ENCODE measurements at places on chromosomes 5 and 9.

DNA sequence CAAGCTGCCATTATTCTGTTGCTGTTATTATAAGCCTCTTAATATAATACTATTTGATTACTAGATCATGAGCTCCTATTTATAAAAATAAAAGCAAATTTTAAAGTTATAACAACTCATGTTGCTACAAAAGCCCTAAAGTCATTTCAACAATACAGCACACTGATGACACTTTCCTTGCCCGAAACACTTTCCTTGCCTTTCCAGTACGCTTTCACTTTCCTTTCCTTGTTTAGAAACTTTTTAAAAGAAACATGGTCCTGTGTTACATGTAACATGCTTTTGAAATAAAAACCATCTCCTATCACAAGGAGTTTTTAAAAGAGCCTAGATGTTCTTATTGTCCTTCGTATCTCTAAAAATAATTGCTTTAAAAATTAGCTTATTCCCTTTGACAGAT lies 688.4 kb downstream of the PTPRD start:
- H3K36me3 ChIP-seq = no peaks in the 10 kb centered on the region
- H3K27me3 ChIP-seq = peaks cover 3% of the 10 kb centered on the region
- H3K4me1 ChIP-seq = peaks cover 6% of the 10 kb centered on the region
- no peak overlapping the region for H3K4me3 ChIP-seq

- no peak for DNase-seq
- H3K27me3 ChIP-seq = peaks cover 82% of the 10 kb centered on the region
- H3K27ac ChIP-seq = no peak overlapping the region
- no peaks in the 10 kb centered on the region for H3K36me3 ChIP-seq
- no peak overlapping the region for H3K4me3 ChIP-seq
- H3K4me1 ChIP-seq = peaks cover 7% of the 10 kb centered on the region
These were observed 38.4 kb downstream of the EBF1 start for GRCh38 chr5:159061179-159061796.

- H3K36me3 ChIP-seq = peaks cover 7% of the 10 kb centered on the region
- peak overlapping the region; percentile 96 for H3K4me3 ChIP-seq
- no peaks in the 10 kb centered on the region for H3K27me3 ChIP-seq
- DNase-seq = peak; percentile 57
These were observed 762 bp downstream of the SNCAIP start for GRCh38 chr5:122312591-122313406.

GRCh38 chr9:76218886-76219445 lies 175.3 kb downstream of the RFK start:
- H3K27ac ChIP-seq = no peak overlapping the region
- no peaks in the 10 kb centered on the region for H3K36me3 ChIP-seq
- peaks cover 22% of the 10 kb centered on the region for H3K4me1 ChIP-seq

DNA sequence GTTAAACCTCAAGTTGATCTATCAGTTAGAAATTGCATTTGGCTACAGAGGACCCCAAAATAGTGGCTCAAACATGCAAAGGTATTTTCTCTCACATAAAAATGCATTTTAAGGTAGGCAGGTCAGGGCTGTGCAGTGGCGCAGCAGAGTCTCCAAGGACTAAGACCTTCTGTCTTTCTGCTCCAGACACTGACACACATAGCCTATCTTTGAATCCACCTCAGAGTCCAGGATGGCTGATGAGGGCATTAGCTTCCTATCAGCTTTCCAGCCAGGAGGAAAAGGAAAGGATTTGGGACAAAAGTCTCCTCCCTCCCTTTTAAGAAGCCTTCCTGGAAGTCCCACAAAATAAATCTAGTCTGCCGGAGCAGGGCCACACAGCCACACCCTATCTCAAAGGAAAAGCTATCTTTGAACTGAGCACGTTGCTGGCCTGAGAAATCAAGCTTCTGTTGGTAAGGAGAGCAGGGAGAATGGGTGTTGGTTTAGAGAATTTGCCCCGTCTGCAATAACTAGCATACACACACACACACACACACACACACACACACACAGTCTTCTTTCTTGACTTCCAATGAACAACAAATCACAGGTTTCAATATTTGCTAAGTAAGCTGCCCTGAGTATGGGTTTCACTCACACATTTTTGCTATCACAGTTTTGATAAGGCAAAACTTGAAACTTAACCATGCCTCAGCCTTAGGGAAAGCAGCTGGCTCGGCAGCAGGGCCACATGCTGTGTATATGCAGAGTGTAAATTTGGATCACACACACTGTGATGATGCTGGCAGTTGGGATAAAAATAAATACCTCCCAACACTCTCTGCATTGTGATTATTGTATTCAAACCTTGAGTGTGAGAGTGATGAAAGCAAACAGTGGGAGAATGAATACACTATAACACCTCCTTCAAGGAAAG lies 116.6 kb upstream of the MAP3K1 start:
- H3K4me3 ChIP-seq = peak overlapping the region; percentile 9
- peak overlapping the region; percentile 45 for H3K27ac ChIP-seq
- H3K27me3 ChIP-seq = no peaks in the 10 kb centered on the region
- H3K4me1 ChIP-seq = peaks cover 34% of the 10 kb centered on the region

- H3K36me3 ChIP-seq = no peaks in the 10 kb centered on the region
- no peaks in the 10 kb centered on the region for H3K27me3 ChIP-seq
- H3K27ac ChIP-seq = no peak overlapping the region
- H3K4me3 ChIP-seq = no peak overlapping the region
These were observed 9.6 kb upstream of the NSD1 start for GRCh38 chr5:177123789-177124485.

GRCh38 chr9:134158753-134159392 lies 5.5 kb downstream of the RNU6ATAC start:
- DNase-seq = no peak
- no peak overlapping the region for H3K4me3 ChIP-seq
- no peaks in the 10 kb centered on the region for H3K27me3 ChIP-seq
- no peak overlapping the region for H3K27ac ChIP-seq
- peaks cover 2% of the 10 kb centered on the region for H3K4me1 ChIP-seq
- H3K36me3 ChIP-seq = peaks cover 22% of the 10 kb centered on the region

- H3K4me3 ChIP-seq = no peak overlapping the region
- H3K36me3 ChIP-seq = no peaks in the 10 kb centered on the region
- DNase-seq = no peak
- H3K27me3 ChIP-seq = no peaks in the 10 kb centered on the region
These were observed 156.9 kb upstream of the FST start for GRCh38 chr5:53323511-53323910.

DNA sequence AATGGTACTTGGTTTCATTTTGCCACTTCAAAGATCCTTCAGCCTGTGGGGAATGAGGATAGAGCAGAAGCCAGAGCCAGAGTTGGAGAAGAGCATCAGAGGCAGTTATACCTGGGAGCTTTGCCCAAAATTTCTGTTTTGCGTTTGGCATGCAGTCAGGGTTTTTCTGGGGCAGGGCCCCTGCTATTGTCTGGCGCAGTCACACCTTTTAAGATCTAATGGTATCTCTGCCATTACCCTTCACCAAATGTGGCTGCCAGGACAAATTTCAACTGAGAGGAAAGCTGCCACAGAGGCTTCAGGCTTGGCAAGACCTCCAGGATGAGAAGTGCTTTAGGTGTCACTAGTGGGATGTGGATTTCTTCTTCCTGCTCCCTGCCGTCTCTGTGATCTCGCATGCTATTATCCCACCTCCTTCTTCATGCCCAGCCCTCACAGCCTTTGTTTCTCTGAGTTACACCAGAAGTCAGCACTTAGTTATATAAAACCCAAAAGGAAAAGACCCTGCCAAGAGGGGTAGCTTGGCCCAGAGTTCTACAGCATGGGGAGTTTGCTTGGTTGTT lies 357.0 kb downstream of the TLE4 start:
- peaks cover 2% of the 10 kb centered on the region for H3K27me3 ChIP-seq
- H3K4me3 ChIP-seq = no peak overlapping the region
- H3K4me1 ChIP-seq = peaks cover 9% of the 10 kb centered on the region
- DNase-seq = no peak
- no peak overlapping the region for H3K27ac ChIP-seq
- H3K36me3 ChIP-seq = no peaks in the 10 kb centered on the region

GRCh38 chr9:23380821-23381220 lies 445.2 kb downstream of the ELAVL2 start:
- H3K27ac ChIP-seq = no peak overlapping the region
- H3K4me1 ChIP-seq = no peaks in the 10 kb centered on the region
- no peaks in the 10 kb centered on the region for H3K27me3 ChIP-seq
- DNase-seq = no peak

- H3K4me1 ChIP-seq = peaks cover 19% of the 10 kb centered on the region
- no peak for DNase-seq
- no peak overlapping the region for H3K27ac ChIP-seq
These were observed 869.2 kb upstream of the DMAC1 start for GRCh38 chr9:8668751-8669150.

- no peak overlapping the region for H3K4me3 ChIP-seq
- H3K27ac ChIP-seq = no peak overlapping the region
- peaks cover 13% of the 10 kb centered on the region for H3K4me1 ChIP-seq
- DNase-seq = no peak
- no peaks in the 10 kb centered on the region for H3K27me3 ChIP-seq
These were observed 331.5 kb upstream of the ZNF462 start for GRCh38 chr9:106531491-106531890.

DNA sequence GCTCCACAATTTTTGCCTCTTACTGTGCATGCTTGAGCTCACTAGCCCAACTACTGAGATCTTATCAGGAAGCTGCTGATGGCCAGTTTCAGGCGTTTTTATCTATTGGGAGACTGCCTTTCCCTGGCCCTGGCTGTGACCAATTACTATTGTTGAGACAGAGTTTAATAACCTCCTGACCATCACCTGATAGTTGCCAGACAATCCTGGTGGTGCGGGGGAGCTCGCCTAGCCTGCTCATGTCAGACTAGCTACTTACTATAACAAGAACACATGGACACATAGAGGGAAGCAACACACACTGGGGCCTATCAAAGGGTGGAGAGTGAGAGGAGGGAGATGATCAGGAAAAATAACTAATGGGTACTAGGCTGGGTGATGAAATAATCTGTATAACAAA lies 13.0 kb upstream of the OXCT1 start:
- no peaks in the 10 kb centered on the region for H3K36me3 ChIP-seq
- H3K4me1 ChIP-seq = peaks cover 16% of the 10 kb centered on the region
- no peak for DNase-seq
- no peak overlapping the region for H3K27ac ChIP-seq
- no peak overlapping the region for H3K4me3 ChIP-seq

DNA sequence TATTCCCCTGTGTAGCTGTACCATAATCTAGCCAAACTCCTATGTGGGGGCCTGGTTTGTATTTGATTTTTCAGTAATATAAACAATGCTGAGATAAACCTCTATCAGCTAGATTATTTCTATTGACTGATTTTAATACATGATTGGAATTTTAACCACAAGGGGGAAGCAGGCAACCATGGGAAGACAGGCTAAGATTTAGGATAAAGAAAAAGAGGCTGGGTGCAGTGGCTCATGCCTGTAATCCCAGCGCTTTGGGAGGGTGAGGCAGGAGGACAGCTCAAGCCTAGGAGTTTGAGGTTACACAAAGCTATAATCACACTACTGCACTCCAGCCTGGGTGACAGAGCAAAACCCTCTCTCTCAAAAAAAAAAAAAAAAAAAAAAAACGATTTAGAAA lies 18.1 kb upstream of the GPX3 start:
- peaks cover 7% of the 10 kb centered on the region for H3K4me1 ChIP-seq
- DNase-seq = no peak
- no peak overlapping the region for H3K27ac ChIP-seq
- H3K4me3 ChIP-seq = no peak overlapping the region

GRCh38 chr5:141806626-141807025 lies 71.6 kb downstream of the PCDH1 start:
- DNase-seq = no peak
- no peak overlapping the region for H3K4me3 ChIP-seq
- peaks cover 76% of the 10 kb centered on the region for H3K27me3 ChIP-seq
- H3K27ac ChIP-seq = no peak overlapping the region

GRCh38 chr9:137969685-137970084 lies 92.1 kb downstream of the CACNA1B start:
- H3K27ac ChIP-seq = no peak overlapping the region
- H3K27me3 ChIP-seq = no peaks in the 10 kb centered on the region
- H3K36me3 ChIP-seq = no peaks in the 10 kb centered on the region
- no peak overlapping the region for H3K4me3 ChIP-seq
- H3K4me1 ChIP-seq = peaks cover 4% of the 10 kb centered on the region

DNA sequence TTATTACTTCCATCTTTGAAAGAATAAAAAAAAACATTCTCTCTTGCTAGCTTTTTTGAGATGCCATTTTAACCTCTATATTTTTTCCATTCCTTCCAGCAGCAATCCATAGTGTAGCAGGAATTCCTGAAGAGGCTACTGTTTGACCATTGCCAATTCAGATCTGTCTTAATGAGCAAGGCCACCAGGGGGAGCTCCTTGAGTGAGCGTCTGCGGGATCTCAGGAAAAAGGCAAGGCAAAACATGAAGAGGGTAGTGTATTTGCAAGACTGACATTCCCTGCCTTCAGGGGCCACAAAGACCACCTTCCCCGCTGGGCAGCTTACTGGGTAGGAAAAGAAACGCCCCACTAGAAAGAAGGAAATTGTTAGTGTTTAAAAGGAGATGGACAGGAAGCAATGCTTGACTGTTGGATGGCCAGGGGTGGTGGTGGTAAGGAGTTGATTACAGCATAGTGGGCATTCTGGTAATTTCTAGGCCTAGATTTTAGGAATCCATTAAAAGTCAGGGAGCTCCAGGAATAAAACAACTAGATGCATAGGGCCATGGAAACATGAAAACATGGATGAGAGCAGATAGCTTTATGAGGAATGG lies 206.6 kb upstream of the HAPLN1 start:
- H3K36me3 ChIP-seq = no peaks in the 10 kb centered on the region
- DNase-seq = peak; percentile 80
- H3K27me3 ChIP-seq = no peaks in the 10 kb centered on the region

- no peak overlapping the region for H3K27ac ChIP-seq
- no peaks in the 10 kb centered on the region for H3K36me3 ChIP-seq
- peaks cover 79% of the 10 kb centered on the region for H3K27me3 ChIP-seq
- H3K4me3 ChIP-seq = peak overlapping the region; percentile 88
- no peak for DNase-seq
These were observed 42.3 kb upstream of the CLPTM1L start for GRCh38 chr5:1387059-1387755.

- no peak for DNase-seq
- H3K4me1 ChIP-seq = peaks cover 47% of the 10 kb centered on the region
- no peaks in the 10 kb centered on the region for H3K27me3 ChIP-seq
These were observed 2.4 kb upstream of the DBN1 start for GRCh38 chr5:177475563-177476427.

DNA sequence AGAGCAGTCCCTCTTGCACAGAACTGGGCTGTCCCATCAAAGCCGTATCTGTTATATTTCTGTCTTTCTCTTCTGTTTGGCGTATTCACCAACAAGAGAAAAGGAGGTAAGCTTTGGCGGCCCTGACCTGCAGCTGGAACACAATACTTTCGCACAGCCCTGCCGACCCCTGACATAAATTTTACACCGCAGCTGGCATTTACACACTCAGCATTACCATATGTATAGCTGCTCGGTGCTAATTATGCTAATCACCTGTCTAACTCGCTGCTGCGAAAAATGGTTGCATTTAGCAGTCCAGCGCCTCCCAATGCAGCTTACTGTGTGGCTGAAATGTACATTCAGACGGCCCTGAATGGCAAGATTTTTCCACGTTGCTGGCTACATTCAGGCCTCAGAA lies 20.8 kb downstream of the PTCH1 start:
- peaks cover 65% of the 10 kb centered on the region for H3K4me1 ChIP-seq
- no peak overlapping the region for H3K27ac ChIP-seq
- H3K36me3 ChIP-seq = peaks cover 4% of the 10 kb centered on the region
- no peak for DNase-seq
- no peaks in the 10 kb centered on the region for H3K27me3 ChIP-seq
- no peak overlapping the region for H3K4me3 ChIP-seq

Data from mesothelial cell of epicardium (in vitro differentiated cells).